Smooth muscle cell of trachea (primary cell): ENCODE measurements at places on chromosomes 11 and 22. TPM values are rescaled to one million over a fixed set of nuclear protein-coding genes. Genes with fewer than 3 reads are reported as not detected.

CRYBB2 gene
- not detected in 2 replicates for total RNA-seq

RPS19BP1 gene
- total RNA-seq, result 45.0 and 60.1 TPM in 2 replicates

SLC22A9 gene
- not detected in 2 replicates for total RNA-seq

FAM111B gene
- total RNA-seq, result 0.17 and 8.7 TPM in 2 replicates

FOXRED1 gene
- 5.0 and 17.9 TPM in 2 replicates for total RNA-seq

ZNF214 gene
- total RNA-seq, result 5.1 and 9.9 TPM in 2 replicates

MS4A10 gene
- total RNA-seq, result not detected in 2 replicates

PKNOX2 gene
- total RNA-seq, result 0.73 and 0.83 TPM in 2 replicates
